Adipocyte (in vitro differentiated cells): ENCODE measurements at places on chromosomes 7 and 10.

- DNase-seq = peak; percentile 62
Observed at GRCh38 chr10:17836942-17837341, 27.8 kb downstream of the MRC1 start.

GRCh38 chr10:122526892-122527291 lies 33.7 kb upstream of the DMBT1 start:
- DNase-seq = no peak

GRCh38 chr7:76330261-76330660 lies 27.8 kb downstream of the HSPB1 start:
- DNase-seq = no peak

GRCh38 chr10:128538671-128539070 lies 412.4 kb upstream of the MKI67 start:
- no peak for DNase-seq

DNA sequence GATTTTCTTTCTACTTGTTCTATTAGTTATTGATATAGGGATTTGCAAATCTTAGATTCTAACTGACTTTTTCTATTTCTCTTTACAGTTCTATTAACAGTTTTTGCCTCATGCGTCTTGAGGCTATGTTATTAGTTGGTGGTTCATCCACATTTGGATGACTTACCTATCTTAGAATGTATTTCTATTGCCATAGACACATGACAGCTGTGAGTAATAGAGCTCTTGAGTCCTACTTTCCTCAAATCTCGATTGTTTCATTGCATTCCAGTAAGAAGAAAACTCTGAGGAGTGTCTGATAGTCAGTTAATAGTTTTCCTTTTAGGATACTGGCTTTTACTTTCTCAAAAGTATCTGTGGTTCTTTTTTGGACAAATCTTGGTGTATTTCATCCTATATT lies 241.4 kb upstream of the ZNF32 start:
- DNase-seq = peak; percentile 62

- DNase-seq = peak; percentile 26
Observed at GRCh38 chr7:28666154-28666553, 253.8 kb downstream of the CREB5 start.

GRCh38 chr10:115659616-115660015 lies 566.5 kb downstream of the ATRNL1 start:
- DNase-seq = peak; percentile 15

DNA sequence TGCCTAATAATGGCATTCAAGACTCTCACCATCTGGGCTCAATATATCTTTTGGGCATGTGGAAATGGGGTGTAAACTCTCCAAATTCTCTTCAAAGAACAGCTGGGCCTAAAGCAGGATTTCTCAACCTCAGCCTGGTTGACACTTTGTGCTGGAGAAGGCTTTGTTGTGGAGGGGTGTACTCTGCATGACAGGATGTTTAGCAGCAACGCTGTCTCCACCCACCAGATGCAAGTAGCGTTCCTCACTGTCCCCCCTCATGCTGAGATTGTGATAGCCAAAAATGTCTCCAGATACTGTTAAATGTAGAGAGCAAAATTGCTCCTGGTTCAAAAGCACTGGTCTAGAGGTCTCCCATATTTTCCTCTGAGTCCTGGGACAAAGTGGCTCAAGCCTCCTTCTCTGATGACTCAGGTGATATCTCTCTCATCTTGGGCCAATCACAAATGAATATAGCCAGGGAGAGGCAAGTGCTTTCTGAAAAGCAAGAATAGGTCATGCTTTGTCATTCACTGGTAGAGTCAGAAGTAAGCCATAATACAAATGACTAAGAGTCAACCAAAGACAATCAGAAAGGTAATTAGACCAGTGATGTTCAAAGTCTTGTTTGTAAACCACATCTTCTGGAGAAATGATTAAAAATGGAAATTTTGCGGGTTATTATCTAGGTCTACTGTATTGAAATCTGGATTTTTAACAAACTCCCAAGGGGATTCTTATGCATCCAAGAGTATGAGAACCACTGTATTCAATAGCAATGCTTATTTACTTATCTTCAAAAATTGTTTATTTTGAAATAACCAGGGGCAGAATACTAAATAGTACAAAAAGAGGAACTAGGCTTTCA lies 330.8 kb downstream of the PTEN start:
- DNase-seq = no peak

GRCh38 chr7:140526214-140526613 lies 46.9 kb upstream of the MKRN1 start:
- DNase-seq = no peak

GRCh38 chr7:92279396-92280031 lies 33.7 kb downstream of the ANKIB1 start:
- peak; percentile 10 for DNase-seq

DNA sequence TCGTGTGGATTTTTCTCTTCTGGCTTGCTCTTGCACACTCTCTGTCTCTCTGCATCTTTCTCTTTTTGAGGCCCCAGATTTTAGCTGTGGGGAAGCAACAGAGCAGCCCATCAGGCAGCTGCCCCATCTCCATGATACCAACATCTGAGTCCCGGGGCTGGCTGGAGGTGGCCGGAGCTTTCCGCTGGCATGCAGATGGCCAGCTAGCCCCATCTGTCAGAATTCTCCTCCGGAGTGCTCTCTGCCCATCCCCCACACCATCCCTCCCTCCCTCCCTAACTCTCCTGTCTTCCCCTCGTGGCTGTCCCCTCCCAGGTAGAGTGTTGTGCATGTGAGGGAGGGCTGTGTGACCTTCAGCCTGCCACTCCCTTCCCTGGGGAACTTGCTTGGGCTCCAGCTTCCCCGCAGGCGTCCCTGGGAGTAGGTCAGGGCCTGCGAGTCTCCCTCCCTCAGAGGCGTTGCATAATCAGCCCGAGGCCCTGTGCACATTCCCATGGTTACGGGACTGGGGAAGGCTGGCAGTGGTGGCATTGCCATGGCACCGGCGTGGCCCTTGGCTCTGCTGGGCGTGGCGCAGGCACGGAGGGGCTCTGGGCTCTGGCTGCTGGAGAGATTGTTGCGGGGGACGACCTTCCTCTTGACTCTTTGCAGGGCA lies 24.7 kb downstream of the GHRHR start:
- peak; percentile 39 for DNase-seq

GRCh38 chr7:119988401-119988800 lies 284.6 kb upstream of the KCND2 start:
- DNase-seq = no peak

DNA sequence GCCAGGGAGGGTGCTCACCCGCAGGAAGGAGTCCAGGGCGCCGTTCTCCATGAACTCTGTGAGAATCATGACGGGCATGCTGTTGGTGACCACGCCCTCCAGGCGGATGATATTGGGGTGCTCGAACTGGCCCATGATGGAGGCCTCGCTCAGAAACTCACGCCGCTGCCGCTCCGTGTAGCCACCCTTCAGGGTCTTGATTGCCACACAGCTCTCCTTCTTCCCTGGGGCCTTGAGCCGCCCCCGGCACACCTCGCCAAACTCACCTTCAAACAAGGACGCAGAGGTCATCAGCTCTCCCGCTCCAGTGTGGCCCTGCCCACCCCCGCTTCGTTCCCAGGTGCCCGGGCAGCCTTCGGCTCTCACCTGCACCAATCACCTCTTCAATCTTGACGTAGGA lies 14.6 kb downstream of the EPHB4 start:
- no peak for DNase-seq

DNA sequence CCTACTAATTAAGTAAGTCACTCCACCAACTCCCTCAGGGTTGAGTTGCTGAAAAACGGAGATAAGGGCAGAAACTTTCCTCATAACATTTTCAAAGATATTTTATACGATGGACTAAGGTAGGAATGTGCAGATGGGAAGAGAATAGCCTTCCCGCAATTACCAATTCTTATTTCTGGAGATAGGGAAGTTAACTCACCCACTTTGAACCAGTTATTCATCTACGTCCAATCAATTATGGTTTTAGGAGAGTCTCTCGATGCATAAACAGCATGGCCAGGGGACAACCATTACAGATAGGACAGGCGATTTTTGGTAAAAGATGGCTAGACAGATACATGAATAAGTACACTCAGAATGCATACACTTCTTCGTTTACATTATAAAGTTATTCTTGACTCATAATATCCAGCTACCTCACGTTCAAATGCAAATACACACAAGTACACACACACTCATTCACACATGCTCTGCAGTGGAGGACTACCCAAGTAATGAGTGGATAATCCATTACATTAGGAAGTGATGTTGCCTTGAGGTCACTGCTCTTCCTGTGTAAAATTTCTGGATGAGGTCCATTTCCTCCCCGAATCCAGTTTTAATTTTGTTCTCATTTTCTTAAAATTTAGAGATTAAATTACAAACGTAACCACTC lies 25.2 kb upstream of the IMMP2L start:
- no peak for DNase-seq

GRCh38 chr10:21525367-21526187 lies at the start of gene SKIDA1:
TSS of gene SKIDA1 (minus strand) at chr10:21525682. CDS start at chr10:21517822, 7,860 bp downstream.
- peak; percentile 90 for DNase-seq

- no peak for DNase-seq
Observed at GRCh38 chr7:124113045-124113444, 80.2 kb upstream of the TMEM229A start.

GRCh38 chr7:99642027-99642426 lies 25.3 kb downstream of the ZSCAN25 start:
- DNase-seq = no peak

- DNase-seq = peak; percentile 77
Observed at GRCh38 chr7:40815512-40815911, 680.7 kb downstream of the SUGCT start.

DNA sequence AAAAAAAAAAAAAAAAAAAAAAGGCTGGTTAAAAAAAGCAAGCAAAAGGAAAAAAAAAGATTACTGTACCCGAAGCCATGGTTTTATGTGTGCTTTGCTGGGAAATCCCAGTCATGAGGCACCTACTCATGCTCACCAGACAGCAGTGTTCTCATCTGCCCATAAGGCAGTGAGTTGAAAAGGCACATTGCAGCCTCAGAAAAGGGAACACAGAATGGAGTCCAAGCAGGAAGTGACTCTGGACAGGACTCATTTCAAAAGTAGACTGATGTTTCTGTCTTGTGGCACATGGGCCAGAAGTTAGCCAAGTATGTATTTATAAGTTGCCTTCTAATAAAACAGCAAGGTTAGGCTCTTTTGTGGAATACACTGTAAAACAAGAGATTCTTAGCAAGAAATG lies 40.2 kb downstream of the PDSS1 start:
- DNase-seq = no peak

DNA sequence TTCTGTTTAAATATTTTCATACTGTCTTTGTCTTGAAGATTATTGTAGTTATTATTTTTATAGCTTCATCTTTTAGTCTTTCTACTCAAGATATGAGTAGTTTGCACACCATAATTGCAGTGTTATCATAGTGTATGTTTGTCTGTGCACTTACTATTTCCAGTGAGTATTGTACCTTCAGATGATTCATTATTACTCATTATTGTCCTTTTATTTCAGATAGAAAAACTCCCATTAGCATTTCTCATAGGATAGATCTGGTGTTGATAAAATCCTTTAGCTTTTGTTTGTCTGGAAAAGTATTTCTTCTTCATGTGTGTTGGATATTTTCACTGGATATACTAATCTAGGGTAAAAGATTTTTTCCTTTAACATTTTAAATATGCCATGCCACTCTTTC lies 646.2 kb upstream of the GRM3 start:
- DNase-seq = no peak

DNA sequence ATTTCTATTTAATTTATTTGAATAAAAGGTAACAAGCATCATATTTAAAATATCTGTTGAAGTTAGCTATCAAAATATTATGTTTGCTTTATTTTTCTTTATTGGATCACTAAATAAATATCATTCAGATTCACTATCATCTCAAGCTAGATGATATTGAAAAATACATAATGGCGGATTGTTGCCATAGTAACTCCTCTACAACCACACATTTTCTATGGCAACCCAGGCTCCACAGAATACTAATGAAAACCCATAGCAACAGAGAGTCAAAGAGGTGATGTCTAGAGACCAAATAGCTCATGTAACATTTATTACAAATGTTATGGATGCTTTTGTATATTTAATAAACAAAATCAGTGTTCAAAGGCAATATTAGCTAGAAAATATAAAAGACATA lies 148.9 kb upstream of the CDK1 start:
- no peak for DNase-seq

DNA sequence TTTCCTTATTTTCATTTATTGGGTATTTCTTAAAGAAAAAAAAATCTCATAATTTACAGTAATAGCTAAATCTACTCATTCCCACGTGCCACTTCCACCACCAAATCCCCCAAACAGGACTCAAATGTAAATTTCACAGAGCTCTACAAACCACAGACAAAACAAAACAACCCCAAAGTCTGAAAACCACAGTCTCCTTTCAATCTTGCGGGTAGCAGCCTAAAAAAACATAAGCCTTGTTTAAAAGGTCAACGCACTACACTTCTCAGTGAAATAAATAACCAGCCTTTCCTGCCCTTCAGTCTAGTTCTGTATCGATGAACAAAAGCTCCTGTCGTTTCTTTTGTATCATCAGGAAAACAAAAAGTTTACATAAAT lies 121.8 kb upstream of the AFAP1L2 start:
- DNase-seq = peak; percentile 18

DNA sequence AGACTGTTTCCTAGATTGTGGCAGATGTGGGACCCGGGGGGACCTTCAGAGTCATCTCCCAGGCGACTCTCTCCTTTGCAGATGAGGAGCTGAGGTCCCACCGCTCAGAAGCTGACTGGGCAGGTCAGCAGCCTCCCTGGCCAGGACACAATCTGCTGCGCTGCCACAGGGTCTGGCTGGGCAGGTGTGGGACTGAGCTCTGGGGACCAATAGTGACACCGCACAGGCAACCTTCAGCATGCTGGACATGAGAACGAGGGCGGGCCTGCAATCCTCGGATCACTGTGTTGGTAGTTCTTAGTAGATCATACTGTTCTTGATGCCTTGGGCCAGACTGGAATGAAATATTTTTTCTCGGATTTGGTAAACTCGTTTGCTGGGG lies 20.5 kb upstream of the CRYGN start:
- peak; percentile 10 for DNase-seq

DNA sequence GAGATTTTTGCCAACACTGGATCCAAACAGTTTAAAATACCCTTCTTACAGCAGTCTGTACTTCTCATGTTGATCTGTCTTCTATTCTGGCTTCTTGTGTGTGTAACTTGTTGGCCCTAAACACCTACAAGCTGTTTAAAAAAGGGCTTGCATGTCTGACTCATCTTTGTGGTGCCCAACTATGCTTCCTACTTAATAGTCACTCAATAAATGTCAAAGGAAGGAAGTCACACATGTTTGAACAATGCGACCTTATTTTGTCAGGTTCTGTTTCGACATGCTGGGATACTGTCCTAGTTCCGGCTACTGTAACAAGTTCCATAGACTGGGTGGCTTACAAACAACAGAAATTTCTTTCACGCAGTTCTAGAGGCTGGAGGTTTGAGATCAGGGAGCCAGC lies 9.4 kb upstream of the GRK5 start:
- no peak for DNase-seq
